Stimulated activated CD4-positive, alpha-beta T cell treated with anti-CD3 and anti-CD28 coated beads, TNF-alpha, amount 100 ng/mL, for 1 hour (primary cell): ENCODE measurements at places on chromosomes 2 and 18.

DNA sequence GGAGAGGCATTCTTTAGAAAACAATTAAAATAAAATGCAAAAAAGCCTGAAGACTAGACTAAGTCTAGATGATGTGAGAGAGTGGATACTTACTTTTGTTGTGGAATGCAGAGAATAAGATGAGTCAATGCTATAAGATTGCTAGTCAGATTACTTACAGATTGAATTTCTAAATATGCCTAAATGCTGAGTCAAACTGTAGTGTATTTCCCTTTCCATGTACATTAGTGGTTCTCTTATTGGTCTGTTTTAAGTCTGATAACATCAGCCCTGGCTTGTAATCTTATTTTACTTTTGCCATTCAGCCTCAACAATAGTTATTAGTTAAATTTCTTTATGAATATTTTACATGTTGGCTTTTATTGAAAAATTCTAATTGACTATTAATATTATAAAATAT is 702.7 kb downstream of the SOCS6 start:
- DNase-seq, result no peak

DNA sequence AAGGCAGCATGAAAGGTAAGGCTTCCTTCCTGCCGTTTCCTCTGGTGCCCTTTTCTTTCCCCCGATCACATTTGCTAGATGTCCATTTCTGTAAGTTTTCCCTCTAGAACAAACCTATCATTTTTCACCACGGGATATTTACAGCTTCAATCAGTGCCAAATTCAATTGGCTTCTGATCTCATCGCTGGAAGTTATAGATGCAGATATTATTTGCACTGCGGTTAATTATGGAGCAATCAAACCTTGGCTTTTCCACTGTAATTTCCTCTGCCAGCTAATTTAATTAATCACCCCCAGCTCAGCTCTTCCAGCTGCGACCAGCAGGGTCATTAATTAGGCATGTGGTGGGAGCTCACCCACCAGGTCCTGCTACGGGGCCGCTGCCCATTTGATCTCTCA is 86.1 kb downstream of the GBX2 start:
- DNase-seq, result no peak

DNA sequence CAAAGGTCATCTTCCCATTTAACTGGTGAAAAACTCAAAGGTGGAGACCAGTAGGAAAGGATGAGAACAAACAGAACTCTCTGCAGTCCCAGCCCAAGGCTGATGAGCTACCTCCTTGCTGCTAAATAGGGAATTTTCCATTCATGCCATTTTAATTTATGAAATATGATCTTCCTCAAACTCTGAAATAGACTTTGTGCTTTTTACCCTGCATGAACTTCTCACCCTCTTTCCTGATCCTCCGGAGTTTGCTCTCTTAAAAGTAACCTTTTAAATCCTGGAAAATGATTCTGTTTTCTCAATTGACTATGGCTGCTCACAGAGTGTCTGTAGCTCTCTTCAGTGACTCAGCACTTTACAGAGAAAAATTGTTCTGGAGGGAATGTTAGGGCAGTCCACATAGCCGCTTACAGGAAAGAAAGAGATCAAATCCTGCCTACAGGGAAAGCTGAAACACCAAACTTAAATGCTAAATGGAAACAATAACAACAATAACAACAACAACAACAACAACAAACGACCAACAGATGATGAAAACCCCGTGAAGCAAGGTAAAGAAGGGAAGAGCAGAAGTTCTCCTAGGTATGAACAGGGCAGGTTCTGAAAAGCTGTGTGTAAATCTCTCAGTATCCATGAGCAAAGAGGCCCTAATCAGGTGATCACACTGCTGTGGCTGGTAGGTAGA is 79.8 kb upstream of the SESTD1 start:
- DNase-seq, result no peak

DNA sequence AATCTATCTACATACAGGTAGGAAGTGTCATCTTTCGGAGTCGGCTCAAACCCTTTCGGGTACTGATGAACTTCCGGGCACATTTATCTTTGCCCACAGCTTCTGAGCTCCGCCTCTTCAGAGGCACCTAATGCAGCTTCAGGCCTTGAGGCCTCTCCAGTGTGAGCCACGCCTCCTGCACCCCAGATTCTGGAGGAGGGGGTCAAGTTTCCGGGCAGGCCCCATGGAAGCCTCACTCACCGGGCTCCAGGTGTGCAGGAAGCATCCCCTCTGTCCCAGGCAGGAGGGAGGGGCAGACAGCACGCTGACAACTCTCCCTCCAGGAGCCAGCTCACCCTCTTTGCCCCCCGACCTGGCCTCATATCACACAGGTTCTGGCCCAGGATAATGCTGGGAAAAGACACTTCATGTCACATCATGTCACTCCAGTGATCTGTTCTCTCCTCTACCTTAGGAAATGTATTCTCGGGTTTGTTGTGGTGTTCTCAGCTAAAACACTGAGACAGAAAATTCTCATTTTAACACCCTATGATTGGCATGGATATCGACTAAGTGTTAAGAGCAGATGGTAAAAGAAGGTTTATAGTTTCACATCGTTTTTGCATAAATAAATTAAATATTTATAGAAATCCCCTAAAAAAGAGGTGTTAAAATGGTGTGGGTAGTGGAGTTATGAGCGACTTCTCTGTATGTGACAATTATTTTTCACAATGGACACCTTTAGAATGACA is 46.2 kb upstream of the COPS8 start:
- DNase-seq, result no peak

DNA sequence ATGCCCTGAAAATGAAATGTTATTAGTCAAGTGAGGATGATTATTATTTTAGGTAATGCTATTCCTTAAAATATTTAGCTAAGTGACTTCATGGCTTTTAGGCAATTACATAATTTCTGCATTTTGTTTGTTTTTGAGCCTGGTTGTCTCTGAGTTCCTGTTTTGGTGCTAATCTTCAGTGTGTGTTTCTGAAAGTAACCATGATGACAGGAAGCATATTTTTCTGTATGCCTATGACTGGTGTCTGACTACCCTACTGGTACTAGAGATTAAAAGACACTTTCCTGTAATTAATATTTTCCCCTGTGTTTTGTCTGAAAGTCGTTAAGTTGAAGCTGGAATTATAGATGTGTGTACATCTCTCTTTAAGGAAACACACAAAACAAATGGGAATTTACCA is 295.0 kb upstream of the SPRED2 start:
- no peak for DNase-seq

- no peak for DNase-seq
Observed at GRCh38 chr18:22106536-22107292, 62.7 kb upstream of the GATA6 start.

GRCh38 chr2:150109028-150109427 is 378.4 kb downstream of the RND3 start:
- DNase-seq, result no peak

- no peak for DNase-seq
Observed at GRCh38 chr2:169372561-169372960, 10.2 kb upstream of the LRP2 start.

GRCh38 chr2:128236491-128237035 is 82.1 kb downstream of the HS6ST1 start:
- DNase-seq, result no peak
